Bronchial epithelial cell (primary cell): ENCODE measurements at places on chromosomes 16 and 17. TPM values are rescaled to one million over a fixed set of nuclear protein-coding genes. Genes with fewer than 3 reads are reported as not detected.

SLC5A2 gene
- total RNA-seq: under 0.01 TPM in 1 of 2 replicates, not detected in the other

DNA sequence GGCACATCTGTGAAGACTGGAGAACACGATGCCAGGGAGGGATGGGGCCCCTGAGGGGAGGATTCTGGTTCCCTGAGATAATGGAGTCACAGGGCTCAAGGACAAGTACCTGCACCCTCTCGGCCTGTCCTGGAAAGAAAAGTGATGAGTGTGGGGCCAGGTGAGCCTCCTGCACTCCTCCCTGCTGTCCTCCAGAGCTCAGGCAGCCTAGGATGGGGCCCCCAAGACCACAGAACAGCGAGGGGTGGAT lies 101.3 kb upstream of the TNRC6C start:
- no peak for DNase-seq

DNA sequence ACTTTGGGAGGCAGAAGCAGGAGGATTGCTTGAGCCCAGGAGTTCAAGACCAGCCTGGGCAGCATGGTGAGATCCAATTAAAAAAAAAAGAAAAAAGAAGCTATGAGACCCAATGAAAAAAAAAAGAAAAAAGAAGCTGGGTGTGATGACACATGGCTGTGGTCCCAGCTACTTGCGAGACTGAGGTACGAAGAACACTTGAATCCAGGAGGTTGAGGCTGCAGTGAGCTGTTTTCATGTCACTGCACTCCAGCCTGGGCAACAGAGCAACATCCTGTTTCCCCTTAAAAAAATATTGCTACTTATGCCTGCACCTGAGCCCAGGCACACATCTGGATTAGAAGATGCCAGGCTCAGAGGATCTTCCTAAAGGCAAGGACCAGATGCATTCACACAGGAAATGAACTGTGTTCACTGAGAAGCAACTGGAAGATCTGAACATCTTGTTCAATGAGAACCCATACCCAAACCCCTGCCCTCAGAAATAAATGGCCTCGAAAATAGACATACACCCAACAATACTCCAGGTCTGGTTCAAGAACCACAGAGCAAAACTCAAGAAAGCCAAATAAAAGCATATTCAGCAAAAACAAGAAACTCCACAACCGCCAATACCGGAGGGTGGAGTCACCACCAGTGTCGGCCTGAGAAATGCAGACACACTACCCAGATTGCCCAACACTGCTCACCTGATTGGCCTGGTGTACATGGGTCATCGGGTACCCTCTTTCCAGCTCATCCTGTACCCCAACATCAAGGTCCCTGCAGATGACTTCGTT lies 4.4 kb downstream of the RNF135 start:
- no peak for DNase-seq

- no peak for DNase-seq
These were observed 9.6 kb upstream of the STX4 start for GRCh38 chr16:31023627-31024226.

- no peak for DNase-seq
These were observed 62.5 kb downstream of the SLC39A11 start for GRCh38 chr17:73029991-73030390.
